Stimulated activated CD8-positive, alpha-beta memory T cell treated with anti-CD3 and anti-CD28 coated beads, Interleukin-7, amount 100 ng/mL, for 1 hour (primary cell): ENCODE measurements at places on chromosomes 3 and 15.

DNA sequence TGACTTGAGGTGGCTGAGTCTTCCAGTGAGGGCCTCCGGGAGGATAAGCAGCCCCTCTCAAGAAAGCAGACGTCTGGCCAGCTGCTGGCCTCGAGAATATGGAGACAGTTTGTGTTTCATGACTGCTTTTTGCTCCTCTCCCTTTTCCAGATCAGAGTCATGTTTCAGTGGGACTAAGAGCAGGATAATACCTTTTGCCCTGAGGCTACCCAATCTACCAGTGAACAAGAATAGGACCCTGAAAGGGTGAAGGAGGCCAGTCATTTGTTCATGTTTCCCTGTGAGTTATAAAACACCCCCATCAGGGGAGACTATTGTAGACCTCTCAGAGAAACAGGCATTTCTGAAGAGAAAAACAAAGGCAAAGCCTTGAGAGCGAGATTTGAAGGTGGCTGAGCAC is 137.4 kb downstream of the RYR3 start:
- no peak for DNase-seq

DNA sequence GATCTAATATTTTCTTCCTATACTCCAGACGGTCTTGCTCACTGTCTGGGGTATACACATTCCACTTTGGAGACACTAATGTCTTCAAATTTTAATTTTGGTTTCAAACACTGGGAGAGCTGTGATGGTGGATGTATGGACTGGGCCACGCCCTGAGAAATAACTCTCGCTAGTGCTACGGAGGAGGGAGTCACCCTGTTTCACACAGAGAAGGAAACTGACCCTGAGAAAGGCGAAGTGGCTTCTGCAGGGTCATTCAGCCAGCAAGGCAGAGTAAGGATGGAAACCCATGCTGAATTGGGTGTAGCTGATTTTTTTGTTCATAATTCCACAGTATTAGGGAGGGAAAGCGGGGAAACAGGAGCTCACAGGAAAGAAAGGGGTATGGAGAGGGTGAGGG is 8.6 kb upstream of the SKIC8 start:
- no peak for DNase-seq

GRCh38 chr15:68435966-68436365 is 4.0 kb upstream of the ITGA11 start:
- DNase-seq, result no peak

- DNase-seq, result no peak
These were observed 62.8 kb upstream of the PLSCR4 start for GRCh38 chr3:146313746-146314111.

GRCh38 chr3:16935781-16936180 is 51.0 kb downstream of the PLCL2 start:
- no peak for DNase-seq

DNA sequence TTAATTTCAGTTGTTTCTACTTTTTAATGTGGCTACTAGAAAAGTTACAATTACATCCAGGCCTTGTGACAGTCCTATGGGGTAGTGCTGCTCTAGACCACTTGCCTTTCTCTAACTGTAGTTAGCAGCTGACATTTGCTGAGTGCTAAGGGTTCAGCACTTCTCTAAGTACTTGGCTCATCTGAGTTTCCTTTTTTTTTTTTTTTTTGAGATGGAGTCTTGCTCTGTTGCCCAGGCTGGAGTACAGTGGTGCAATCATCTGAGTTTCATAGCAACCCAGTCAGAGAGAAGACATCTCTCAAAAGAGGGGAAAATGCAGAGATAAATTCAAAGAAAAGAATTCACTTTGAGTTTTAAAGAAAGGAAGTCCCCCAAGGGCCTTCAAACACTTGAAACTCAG is 130.8 kb downstream of the MYLK start:
- no peak for DNase-seq

GRCh38 chr3:182954553-182955235 is 25.6 kb downstream of the DCUN1D1 start:
- DNase-seq, result no peak

DNA sequence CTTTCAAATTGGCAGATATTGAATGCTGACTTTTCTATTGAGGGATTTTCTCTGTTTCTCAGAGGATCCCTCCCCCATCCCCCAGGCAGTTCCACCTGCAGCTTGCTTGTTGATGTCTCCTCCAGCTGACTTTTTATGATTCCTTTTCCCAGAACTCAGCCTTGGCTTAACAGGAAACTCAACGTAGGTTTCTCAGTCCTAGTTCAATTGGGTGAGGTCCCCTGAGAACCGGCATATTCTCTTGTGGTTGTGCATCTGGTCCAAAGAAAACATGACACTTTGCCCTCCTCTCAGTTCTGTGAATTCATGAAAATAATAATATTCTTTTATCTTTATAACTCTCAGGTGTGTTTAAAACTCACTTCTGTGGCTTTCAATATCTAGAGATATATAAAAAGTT is 1222.1 kb downstream of the OTOL1 start:
- no peak for DNase-seq

- DNase-seq, result no peak
These were observed 1.4 kb downstream of the NDUFB4 start for GRCh38 chr3:120597445-120598049.

GRCh38 chr15:80556694-80557367 is 138.3 kb upstream of the ABHD17C start:
- DNase-seq, result no peak
